ENCODE measurements at places on chromosomes 11 and 22.

DNA sequence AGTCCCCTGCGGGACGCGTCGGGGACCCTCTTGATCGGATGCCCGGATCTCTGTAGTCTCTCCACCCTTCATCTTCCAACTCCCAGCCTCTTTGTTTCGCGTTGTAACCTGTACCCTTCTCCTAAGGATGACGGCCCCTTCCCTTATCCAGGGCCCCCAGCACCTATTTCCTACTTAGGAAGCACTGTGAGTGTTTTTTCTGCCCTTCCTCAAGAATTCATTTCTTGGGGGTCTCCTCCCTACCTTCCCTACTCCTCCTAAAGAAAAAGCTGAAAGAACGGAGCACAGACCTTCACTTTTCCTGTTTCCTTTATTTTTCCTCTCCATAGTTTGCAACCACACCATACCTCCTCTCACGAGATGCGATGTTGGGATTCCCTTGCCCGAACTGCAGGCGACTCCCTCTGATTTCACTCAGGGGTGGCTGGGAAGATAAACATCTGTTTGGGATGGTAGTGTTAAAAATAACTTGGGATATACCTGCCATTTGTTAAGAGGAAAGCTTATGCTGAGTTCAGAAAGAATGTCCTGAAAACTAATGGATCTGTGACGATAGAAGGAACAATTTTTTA is 593 bp downstream of the FAM118B start:
- no peak for DNase-seq

DNA sequence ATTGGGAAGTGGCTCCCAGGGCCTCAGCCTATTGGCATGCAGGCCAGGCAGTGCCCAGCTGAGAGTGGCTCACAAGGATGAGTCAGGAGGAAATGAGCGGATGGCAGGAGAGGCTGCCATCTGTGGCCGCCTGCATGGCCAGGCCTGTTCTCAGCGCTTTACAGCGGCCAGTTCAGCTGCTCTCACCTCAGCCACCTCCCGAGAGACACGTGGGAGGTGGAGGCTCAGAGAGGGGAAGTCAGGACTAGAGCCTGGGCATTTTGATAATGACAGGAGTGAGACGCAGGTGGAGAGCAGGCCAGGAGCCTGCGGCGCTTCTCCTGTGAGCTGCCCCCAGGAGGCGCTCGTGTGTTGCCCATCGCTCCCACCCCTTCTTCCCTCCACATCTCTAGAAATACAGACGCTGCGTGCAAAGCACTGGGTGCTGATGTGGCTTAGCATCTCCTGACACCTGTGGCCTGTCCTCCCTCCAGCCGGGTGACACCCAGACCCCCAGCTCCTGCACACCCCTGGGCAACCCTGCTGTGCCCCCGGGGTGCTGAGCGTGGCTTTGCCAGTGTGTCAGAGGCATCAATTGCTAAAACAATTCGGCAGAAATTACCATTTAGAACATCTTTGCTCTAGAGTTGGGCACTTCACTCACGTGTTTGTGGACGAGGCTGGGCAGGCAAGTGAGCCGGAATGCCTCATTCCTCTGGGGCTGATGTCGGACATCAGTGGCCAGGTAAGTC is 21.4 kb upstream of the PANX2 start:
- peak; percentile 77 for DNase-seq

- no peak for DNase-seq
These were observed 7.1 kb downstream of the LRRC32 start for GRCh38 chr11:76663486-76663810.

DNA sequence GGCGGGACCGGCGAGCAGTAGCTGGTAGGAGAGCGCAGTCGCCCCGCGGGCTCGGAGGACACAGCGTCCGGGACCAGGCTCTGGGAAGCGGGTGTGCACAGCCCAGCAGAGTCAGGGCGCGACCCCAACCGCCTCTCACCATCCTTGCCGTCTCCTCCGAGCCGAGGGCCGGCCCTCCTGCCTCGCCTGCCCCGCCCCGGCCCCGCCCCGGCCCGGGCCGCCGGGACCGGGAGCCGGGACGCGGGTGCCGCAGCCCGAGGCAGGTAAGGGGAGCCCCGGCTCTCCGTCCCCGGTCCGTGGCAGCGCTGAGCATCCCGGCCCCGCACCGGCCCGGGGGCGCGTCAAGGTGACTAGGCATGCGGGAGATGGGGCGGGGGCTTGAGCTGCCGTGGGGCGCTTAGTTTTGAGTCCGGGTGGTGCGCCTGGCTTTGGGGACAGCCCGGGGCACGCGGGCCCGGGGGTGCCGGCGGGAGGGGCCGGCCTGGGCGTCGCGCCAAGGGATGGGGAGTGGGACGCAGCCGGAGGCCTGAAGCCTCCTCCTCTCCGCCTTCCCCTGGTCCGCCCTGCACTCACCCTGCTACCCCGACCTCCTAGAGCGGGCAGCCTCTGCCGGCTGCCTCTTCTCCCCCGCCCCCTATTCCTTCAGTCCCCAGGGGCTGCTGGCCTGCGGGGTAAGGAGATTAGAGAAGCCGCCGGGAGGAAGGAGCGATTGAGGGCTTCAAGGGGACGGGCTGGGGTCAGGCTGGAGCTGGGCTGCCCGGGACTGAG is at the start of gene ABCG4:
ABCG4 (plus strand) TSS at position 35 of the 768 bp plus-strand sequence. CDS start 914 bp downstream, outside the sequence.
- no peak for DNase-seq

DNA sequence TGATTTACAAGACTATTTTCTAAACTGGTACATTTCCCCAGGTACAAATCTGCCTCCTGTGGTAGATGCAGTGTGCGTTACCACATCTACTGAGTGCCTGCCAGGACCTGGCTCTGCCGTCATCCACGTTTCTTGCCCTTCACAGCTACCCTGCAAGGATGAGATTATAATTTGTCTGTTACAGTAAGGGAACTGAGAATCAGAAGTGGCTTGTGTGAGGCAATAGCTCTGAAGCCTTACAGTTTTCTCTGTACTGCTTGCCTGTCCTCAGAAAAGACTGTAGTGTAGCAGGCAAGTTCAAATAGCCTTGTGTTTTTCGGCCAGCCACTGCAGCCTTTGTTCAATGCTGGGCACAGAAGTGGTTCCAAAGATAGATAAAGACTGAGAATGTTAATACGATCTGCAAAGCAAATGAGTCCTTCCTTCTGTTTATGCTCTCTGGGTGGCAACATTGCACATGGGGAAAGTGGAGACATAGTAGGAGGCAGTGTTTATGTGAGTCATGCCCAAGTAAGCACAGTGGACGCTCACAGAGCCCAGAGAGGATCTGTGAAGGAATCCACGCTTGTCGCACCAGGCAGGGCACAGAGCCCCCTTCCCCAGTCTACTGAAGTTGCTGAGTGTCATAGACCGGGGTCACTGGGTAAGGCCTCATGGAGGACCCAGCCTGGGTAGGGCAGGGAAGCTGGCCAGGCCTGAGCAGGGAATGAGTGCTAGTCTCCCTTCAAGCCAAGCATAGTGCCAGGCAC is 49.1 kb downstream of the MICAL2 start:
- DNase-seq: no peak

GRCh38 chr22:25068707-25069106 is 116.2 kb downstream of the KIAA1671 start:
- DNase-seq: no peak

GRCh38 chr11:63505857-63506528 is at the start of gene LGALS12:
Gene LGALS12, plus strand, starts transcription at chr11:63506084. Its CDS starts 375 bp downstream, at chr11:63506459.
- DNase-seq: no peak
